ENCODE measurements at places on chromosomes 7 and 10.

DNA sequence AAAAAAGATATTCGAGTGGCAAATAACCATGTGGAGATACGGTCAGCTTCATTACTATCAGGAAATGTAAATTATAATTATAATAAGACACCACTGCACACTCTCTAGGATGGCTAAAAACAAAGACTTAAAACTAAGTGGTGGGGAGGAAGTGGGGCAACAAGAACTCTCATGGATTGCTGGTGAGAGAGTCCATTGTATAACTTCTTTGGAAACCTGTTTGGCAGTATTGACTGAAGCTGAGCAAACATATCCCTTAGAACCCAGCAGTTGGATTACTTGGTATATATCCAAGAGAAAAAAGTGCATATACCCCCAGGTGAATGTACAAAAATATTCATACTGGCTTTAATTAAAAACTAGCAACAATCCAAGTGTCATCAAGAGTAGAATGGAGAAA is 133.7 kb upstream of the CTBP2 start:
- DNase-seq = no peak

DNA sequence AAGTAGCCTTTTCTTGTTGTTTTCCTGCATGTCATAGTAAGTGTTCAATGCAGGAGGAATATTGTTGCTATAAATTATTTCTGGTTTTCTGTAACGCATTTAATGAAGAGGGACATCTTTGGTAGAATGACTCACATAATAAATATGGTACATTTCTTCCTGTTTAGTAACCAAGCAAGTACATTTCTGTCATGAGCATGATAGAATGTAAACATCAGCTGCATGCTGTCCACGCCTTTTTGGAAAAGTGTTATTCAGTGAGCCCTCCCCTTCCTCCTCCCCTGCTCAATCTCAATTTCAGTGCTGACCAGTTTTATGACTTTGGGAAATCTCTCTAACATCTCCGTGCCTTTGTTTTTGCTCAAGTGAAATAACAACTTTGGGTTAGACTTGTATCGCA is 664.0 kb downstream of the XPNPEP1 start:
- DNase-seq = no peak

- DNase-seq = no peak
These were observed 169.1 kb upstream of the PPP1R3A start for GRCh38 chr7:114087653-114088469.

GRCh38 chr7:157056246-157056645 is 45.8 kb upstream of the MNX1 start:
- no peak for DNase-seq

DNA sequence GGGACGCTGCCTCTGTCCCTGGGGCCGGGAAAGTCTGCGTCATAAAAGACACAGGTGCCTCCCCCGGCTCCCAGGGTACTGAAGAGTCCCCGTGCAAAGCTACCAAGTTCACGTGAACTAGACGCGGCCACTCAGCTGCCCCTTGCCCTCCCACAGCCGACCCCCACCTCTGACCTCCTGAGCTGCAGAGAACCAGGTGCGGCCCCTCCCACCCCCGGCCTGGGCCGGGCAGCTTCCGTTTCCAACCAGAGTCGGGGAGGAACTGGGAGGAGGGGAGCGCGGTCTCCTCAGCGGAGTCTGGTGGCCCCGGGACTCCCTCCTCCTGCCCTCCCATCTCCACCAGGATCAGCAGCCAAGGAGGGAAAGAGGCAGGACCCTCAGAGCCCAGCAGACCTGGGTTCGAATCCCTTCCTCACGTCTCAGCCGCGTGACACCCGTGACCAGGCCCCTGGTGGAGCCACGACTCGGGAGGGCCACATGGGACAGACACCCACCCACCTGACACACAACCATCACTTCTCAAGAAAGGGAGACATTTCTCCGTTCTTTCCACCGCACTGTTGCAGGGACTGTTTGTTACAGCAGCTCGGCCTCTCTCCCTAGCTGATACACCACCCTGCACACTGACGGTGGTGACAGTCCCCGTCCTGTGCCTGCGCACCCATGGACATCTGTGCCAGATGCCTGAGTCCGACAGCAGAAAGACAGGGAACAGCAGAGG is 37.4 kb upstream of the PDGFA start:
- DNase-seq = no peak

- no peak for DNase-seq
These were observed 4.1 kb downstream of the HOXA9 start for GRCh38 chr7:27161214-27161720.

- no peak for DNase-seq
These were observed 23.4 kb downstream of the CHRM2 start for GRCh38 chr7:136891850-136892249.

DNA sequence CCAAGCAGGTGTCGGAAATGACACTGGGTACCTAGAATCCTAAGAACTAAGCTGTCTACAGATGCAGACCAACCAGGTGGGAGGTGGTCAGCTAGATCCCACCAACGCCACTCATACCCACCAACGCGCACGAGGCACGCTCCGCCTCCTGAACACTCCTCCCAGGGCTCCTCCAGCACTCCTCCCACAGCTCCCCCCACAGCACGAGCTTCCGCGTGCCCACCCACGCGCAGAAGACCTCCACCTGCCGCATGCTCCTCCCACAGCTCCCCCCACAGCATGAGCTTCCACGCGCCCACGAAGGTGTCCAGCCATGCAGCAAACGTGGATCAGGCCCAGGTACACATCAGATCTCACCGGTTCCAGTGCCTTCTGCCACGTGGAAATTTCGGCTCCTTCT is 196.0 kb downstream of the MAD1L1 start:
- no peak for DNase-seq

DNA sequence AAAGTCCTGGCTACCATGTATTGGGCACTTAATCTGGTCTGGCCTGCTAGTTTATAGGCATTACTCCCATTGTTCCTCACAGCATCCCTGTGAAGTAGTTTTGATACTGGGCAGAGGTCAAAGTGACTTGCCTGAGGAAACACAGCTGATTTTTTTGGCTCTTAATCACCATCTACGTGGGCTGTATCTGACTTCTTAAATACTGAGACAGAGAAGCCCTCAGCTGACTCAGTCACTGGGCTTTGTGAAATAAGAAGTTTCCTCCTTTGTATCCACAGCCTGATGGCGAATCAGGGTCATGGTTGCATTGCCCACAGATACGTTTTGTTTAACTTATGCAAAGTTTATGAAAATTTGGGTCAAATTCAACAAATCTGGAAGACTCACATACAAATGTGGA is 13.2 kb downstream of the TACR2 start:
- no peak for DNase-seq

Measured in hypothalamus (tissue), 51 donors.